ENCODE measurements at places on chromosomes 3 and 15.

DNA sequence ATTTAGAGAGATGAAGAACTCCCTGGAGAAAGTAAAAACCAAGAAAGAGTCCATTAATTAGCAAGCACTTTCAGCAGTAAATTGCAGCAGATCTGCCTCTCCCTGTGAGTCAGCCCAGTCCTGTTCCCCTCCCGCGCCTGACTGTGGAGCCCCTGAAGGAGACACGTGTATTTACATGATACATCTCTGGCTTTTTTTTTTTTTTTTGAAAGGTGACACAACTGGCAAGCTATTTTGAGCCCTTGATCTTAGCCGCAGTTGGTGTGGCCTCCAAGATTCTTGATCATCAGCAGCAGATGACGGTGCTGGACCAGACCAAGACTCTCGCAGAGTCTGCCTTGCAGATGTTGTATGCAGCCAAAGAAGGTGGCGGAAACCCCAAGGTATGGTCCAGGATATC lies 271.8 kb upstream of the TPM1 start:
- DNase-seq = no peak

- DNase-seq = no peak
Observed at GRCh38 chr3:46381625-46382024, 10.9 kb downstream of the CCR5 start.

- DNase-seq = peak; percentile 46
Observed at GRCh38 chr15:68700455-68701123, 120.1 kb downstream of the ANP32A start.

DNA sequence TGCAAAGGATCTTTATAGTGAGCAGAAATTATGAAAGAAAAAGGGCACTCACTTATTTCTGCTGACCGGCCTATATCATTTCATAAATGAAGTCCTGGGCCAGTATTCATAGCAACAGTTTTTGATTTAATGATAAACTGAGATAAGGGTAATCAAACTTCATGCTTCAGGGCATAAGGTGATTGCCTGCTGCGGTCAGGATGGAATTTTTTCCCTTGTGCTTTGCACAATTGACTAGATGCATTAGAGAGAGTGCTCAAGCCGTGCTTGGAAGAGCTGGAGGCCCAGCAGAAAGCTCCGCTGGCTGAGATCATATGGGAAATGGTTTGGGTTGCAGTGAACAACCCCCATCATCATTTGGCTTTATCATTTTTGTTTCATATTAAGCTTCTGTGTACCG lies 10.4 kb downstream of the SEMA6D start:
- DNase-seq = no peak

DNA sequence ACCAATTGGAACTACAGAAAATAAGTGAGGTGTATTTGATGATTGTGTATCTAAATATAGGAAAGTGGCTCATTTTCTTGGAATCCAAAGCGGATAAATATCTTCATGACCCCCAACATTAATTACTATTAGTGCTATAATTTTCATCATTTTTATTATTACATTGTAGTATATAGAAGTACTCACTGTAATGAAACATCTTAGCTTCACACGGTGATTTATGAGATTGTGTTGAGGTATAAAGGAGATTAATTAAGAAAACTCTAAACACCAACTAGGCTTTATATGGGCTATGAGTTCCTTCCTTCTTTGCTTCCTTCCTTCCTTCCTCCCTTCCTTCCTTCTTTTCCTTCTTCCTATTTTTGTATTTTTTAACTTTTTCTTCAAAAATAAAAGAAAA lies 52.2 kb downstream of the EPHA3 start:
- no peak for DNase-seq

GRCh38 chr3:48596157-48596556 lies 1.0 kb upstream of the COL7A1 start:
- DNase-seq = no peak

- no peak for DNase-seq
Observed at GRCh38 chr3:53159156-53160060, 1.6 kb upstream of the PRKCD start.

- no peak for DNase-seq
Observed at GRCh38 chr3:106728315-106729098, 648.7 kb upstream of the CCDC54 start.

DNA sequence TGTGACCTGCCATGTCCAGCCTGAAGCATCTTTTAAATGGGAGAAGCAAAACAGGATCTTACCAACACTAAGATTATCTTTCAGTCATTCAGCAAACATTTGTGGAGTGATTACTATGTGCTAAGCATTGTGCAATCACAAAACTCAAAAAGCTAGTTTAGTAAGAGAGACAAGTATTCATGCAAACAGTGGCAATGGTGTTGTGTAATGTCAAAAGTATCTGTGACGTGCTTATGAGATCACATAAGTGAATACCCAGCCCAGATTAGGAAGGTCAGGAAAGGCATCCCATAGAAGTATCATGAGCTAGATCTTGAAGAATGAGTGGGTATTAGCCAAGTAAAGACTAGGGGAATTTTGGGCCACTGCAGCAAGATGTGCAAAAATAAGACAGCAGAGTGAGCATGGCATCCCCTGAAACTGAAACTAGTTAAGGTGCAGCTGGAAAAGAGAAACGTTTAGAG lies 32.1 kb downstream of the SEC62 start:
- DNase-seq = no peak

DNA sequence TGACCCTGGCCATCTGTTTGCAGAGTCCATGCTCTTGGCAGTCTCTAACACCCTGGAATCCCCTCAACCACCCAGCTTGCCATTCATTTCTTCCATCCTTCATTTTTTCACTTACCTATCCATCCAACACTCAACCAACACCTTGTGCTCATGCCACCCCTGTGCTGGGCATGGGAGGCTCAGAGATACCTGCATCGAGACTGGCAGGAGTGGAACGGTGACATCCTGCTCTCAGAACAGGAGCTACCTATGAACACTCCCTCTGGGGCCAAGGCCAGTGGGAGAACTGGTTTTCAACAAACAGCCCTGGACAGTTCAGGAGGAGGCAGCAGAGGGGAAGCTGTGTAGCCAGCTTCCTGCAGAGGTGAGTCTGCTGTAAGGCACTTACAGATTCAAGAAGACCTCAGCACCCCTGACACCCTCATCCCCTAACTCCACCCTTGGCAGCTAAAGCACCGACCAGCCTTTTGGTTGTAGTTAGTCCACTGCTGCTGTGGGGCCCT lies 19.5 kb upstream of the ATP2B2 start:
- no peak for DNase-seq

GRCh38 chr3:101725194-101725889 lies 928 bp downstream of the CEP97 start:
- peak; percentile 68 for DNase-seq

DNA sequence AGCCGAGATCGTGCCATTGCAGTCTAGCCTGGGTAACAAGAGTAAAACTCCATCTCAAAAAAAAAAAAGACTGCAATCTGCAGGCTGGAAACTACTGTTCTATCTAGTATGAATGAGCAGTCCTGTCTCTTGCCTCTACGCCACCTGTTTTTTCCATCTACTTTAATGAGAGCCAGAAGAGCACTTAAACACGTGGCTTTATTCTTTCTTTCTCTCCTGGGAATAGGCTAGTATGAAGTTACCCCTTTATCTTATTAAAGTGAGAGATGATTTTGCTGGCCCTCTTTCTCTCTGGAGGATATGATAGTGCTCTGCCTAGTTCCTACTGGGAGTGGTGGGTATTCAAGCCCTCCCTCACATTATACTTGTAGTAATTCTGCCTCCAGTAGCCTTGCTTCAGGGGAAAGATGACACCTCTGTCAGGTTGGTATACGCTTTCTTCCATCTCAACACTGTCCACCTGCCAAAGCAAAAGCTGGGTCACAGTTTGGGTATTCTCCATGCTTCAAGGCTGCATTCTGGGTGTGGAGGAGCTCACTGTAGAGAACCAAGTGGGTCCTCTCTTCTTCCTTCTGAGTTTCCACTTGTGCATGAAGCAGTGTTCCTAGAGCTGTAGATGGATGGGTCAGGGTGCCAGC lies 17.8 kb downstream of the MAPKBP1 start:
- no peak for DNase-seq

DNA sequence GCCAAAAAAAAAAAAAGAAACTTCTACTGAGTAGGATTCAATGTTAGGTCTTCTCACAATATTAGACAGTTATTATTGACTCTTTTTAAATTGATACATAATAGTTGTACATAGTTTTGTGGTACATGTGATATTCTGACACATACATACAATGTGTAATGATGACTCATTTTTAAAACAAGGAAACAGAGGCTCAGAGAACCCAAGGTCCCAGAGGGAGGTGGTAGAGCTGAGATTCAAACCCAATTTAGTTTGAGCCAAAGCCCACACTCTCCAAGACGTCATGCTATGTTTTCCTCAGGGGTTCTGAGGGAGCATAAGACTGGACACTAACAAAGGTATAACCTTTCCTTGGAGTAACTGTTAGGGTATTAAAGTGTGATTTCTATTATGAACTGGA lies 40.6 kb downstream of the MYO5C start:
- no peak for DNase-seq

DNA sequence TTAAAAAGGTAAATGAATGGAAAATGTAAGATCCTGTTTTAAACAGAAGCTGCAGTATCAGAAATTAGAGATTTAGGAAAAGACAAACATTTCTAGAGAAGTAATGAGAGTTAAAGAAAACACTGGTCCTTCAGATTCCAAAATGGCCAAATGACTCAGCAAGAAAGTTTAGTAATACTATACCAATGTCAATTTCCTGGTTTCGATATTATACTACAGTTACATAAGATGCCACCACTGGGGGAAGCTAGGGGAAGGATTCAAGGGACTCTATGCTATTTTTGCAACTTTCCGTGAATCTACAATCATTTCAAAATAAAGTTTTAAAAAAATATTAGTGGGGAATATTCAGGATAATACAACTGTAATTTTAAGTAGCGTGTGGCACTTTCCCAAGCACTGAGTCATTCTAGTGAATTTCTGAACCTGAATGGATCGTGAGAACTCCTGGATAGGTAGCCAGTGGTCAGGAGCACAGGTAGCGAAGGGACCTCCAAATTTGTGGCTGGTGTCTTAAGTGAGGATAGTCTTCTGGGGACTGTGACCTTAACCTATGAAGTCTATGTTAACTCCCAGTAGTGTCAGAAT lies 37.6 kb downstream of the TMCC1 start:
- DNase-seq = no peak

DNA sequence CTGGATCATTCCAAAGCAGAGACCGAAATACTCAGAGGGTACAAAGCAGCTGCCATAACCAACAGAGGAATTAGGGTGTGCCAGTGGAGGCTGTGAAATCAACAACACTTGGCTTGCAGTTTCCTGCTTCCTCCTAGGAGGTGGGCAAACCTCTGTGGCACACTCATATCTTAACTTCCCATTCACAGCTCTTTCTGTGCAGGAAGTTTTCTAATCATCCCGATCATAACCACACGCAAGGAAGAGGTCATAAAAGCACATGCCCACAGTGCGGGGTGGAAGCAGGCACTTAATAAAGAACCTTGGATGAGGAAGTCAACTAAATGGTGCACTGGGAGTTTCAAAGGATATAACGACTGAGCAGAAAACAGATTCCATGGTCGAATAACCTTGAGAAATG lies 5.1 kb downstream of the SCAMP2 start:
- no peak for DNase-seq

GRCh38 chr15:100247228-100248225 lies 94.2 kb downstream of the ADAMTS17 start:
- DNase-seq = no peak

DNA sequence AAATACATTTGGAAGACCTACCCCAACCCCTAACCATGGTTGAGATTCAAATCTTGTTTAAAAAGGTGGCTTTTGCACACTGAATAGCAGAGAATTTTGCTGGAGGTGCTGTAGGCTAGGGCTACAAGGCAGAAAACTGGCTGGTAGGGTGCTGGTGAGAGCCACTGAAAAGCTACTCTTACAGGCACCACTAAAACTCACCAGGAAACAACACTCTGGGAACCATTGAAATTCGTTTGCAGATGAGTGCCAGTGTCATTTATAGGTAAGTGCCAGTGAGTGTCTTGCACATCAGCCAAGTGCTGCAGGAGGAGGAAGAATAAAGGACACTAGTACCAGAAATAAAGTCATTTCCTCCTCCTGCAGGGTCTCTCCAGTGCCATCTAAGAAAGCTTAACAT lies 610.2 kb downstream of the ZNF385D start:
- no peak for DNase-seq

DNA sequence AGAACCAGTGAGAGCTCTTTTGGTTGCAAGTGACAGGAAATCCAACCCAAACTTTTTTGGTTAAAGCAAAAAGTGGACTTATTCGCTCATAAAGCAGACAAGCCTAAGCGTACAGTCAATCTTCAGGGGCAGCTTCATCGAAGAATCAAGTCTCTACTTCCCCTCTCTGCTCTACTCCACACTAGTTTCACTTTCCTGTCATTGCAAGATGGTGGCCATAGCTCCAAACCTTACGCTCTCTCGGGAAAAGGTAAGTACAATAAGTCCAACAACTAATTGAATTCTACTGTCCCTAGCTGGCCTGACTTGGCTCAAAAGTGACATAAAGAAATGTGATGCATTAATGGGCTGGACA lies 24.9 kb upstream of the ZNF710 start:
- no peak for DNase-seq

DNA sequence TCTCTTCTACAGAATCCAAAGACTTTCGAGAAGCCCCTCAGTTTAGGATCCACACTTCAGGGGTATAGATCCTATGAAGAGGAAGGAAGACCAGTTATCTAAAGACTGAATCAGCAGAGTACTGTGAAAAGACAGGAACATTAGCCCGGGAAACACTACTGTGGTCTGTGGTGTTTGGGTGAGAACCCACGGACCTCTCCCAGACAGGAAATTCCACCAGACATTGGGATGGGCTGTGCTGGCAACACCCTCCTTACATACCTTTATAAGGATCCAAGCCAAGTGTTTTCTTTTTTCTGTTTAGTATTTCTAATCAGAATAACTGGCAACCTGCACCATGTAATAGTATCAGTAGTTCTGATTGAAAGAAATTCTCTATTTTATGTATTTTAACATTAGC lies 14.1 kb downstream of the TMEM207 start:
- no peak for DNase-seq

DNA sequence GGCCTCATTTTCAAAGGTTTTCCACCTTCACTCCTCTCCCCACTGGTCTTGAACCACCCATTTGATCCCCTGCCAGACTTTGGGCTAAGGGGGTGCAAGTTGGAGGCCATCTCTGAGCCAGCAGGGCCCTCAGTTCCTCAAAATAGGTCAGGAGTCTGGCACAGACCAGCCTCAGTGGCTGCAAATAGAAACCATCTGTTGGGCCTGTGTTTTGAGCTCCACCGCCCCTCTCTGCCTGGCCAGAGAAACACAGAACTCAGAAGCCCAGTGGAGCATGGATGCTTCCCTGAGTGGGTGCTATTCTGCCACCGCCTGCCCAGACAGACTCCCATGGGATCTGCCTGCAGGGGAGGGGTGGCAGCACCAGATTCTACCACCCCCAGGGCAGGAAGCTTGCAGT lies 56.3 kb downstream of the CORO2B start:
- no peak for DNase-seq

GRCh38 chr3:107589454-107589853 lies 66.7 kb downstream of the BBX start:
- no peak for DNase-seq

DNA sequence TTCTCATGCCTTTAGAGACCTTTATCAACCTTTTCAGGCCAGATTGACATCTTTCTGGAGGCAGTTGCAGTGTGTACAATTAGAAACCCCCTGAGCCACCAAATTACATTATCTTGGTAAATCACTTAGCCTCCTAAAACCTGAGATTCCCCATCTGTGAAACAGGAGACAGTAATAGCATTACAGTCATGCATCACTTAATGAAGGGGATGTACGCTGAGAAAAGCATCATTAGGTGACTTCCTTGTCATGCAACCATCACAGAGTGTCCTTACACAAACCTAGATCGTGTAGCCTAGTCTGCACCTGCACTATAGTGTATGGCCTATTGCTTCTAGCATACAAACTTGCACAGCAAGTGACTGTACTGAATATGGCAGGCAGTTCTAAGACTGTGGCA lies 400.8 kb upstream of the CNTN3 start:
- no peak for DNase-seq
